ENCODE measurements at places on chromosomes 16 and 17.

DNA sequence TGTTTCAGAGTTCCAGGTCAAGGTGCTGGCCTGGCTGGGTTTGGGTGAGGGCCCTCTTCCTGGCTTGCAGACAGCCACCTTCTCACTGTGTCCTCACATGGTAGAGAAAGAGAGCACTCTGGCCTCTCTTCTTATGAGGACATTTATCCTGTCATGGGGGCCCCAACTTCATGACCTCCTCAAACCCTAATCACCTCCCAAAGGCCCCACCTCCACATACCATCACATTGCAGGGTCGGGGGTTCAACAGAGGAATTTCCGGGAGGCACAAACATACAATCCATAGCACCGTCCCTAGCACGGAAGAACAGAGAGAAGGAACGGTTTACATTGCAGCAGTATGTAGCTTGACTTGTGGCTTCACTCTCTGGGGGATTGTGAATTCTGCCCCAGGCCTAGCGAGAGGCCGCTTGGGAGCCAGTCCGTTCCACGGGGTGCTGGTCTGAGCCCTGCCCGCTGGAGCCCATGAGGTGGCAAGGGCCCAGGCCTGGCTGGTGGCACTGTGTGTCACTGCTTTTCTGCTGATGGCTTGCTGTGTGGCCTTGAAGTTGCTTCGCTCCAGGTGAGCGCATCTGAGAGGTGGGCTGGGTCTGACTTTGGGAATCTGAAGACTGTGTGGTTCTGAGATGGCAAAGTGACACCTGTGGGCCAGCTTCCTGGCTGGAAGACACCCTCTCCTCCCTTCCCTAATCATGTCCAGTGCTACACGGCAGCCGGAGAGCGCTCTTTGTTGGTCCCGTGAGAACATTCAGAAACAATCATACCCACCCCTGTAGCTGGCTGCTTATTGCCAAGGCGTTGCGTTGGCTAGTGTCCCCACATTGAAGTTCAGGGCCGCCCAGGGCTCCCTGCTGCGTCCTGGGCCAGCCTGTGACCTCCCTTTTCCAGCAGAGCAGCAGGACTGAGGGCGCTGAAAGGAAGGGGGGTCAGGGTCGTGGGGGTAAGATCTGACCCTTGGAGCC is 98.3 kb downstream of the CMIP start:
- peak; percentile 62 for DNase-seq

DNA sequence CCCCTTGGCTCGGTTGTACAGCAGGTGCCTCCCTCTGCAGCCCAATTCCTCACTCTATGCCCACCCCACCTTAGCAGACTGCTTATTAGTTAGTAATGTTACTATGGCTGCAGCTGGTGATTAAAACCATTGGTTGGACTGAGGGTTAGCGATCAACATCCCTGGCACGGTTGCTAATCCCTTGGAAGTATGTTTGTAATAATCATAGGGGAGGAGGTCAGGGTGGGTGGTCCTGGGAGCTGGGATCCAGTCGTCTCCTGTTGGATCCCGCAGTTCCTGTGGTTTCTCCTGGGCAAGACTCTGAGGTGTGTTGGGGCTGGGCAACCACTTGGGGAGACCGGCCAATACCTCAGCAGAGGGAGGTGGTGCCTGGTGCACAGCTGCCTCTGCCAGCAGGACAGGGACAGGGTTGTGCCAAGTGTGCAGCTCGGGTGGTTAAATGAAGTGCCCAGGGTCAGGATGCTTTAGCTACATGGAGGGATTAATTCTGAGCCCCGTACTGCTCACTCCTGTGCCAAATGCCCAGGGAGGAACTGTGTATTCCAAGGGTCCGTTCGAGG is 38.0 kb downstream of the FZD2 start:
- DNase-seq: no peak

DNA sequence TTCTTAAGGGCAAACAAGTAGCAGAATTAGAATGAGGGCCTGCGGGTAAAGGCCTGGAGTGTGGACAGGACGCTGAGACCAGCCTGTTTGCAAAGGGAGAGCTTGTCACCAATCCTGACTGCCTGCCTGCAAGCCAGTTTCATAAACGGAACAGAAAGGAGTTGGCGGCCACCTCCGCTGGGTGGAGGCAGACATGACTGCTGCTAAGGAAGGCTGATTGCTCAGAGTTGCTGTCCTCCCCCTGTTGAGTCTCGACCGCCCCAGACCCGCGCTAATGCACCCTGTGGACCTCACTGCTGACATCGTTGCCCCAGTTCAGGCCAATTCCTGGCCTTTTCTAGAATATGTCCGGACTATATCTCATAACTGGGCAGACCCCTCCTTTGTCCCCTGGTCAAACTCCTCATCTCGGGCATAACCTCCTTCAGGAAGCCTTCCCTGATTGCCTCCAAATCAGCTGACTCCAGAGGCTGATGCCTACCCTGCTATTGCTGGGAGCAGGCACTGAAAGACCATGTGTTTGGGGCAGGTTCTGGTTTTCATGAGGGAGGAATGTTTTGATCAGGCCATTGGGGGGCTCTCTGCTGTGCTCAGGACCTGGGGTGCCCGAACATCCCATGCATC is 153.0 kb upstream of the CIBAR2 start:
- DNase-seq: no peak

DNA sequence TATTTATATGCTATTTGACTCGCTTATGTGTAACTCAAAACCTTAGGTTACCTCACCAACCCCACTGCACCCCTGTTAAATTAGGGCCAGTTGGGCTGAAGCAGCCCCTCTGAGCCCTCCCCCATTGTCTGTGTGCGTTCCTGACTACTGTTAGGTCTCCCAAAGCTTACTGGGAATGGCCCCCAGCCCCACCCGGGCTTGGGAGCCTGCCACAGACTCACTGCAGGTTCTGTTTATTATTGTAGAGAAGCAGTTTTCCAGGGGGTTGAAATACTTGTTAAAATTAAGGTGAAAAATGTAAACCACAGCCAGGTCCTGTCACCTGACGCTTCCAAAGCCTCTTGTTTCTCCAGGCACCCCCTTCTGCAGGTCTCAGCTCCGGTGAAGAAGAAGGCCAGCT is 151.7 kb downstream of the FOXL1 start:
- DNase-seq: no peak

GRCh38 chr16:75854152-75854551 is 127.9 kb upstream of the CPHXL start:
- no peak for DNase-seq

GRCh38 chr16:17439580-17439979 is 31.2 kb downstream of the XYLT1 start:
- no peak for DNase-seq

DNA sequence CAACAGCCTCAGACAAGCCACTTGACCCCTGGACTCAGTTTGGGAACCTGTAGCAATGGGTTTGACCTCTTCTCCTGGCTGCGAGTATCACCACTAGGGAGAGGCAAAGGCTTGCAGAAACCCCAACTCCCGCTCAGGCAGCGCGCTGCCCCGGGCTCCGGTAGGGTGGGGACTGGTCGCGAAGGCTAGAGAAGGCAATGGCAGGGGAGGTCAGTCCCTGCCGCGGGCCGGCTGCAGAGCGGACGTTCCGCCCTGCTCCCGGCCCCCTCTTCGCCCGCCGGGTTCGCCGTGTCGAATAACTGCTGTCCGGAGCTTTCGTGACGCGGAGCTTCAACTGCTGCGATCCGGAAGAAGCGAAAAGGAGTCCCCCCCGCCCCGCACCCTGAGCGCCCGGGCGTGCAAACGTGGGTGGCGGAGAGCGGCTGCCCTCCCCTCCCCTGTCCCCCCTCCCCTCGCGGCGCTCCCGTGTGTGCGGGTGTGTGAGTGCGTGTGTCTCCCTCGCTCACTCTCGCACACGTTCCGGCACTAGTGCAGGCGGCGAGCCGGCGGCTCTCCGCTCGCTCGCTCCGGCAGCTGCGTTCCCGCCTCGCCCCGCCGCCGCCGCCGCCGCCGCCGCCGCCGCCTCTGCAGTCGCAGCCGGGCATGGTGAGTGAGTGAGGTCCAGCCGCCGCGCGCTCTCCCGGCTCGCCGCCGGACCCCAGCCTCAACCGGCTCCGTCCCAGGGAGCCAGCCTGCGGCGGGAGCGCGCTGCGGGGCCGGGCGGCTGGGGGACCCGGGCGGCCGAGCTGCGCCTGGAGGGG is 772 bp upstream of the SHISA6 start:
- DNase-seq: no peak

GRCh38 chr17:3543453-3543852 is 14.2 kb downstream of the TRPV3 start:
- DNase-seq: no peak

GRCh38 chr17:62101515-62101914 is 36.4 kb upstream of the MED13 start:
- no peak for DNase-seq

DNA sequence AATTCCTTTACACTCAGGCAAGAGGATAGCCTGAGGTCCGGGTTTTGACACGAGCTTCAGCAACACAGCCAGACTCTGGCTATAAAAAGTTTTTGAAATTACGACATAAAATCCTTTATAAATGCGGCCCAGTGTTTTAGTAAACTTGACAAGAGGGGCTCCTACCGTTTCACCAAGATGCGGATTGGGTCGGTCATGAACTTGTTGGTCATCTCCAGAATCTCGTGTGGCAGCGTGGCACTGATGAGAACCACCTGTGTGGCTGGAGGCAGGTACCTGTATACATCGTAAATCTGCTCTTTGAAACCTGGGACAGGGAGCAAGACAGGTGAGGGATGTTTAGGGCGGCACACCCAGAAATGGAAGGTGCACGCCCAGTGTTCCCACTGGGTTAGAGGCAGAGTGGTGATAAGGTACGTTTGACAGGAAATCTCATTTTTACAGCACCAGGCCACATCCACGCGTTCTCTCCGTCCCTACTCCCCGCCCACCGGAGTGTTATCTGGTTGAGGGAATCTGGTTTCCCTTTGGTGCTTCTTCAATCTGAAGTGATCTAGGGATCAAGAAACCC is 8.0 kb downstream of the EIF4A3 start:
- no peak for DNase-seq

- no peak for DNase-seq
Measured at GRCh38 chr16:49469930-49470451, 96.4 kb downstream of the C16orf78 start.

DNA sequence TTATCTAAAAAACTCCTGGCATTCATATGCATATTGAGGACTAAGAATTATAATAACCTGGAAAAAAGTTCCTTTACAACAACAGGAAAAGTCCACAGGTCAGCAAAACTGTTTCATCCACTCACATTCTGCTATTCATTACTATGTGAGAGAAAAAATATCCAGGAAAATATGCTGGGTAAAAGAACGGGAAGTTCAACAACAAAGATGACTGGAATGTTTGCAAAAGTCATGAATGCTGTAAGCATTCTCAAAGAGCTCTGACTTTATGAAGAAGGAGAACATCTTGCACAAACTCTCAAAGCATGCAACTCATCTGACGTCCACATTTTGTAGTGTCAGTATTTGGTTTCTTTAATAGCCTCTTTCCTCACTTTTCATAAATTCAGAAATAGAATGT is 56.9 kb upstream of the ALDH3A1 start:
- peak; percentile 76 for DNase-seq

GRCh38 chr17:58326609-58327362 is 1.8 kb downstream of the TSPOAP1 start:
- DNase-seq: no peak

DNA sequence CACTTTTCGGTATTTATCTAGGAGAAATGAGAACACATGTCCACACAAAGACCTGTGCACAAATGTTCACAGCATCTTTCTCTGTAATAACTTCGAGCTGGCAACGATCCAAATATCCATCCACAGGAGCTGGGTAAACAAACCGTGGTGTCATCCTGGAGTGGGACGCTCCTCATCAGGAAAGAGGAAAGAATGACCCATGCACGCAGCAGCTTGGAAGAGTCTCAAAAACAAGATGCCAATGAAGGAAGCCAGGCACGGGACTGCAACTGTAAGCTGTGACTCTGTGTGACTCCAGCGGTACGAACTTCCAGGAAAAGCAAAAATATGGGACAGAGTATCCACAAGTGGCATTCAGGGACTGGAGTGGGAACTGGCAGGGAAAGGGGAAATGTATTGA is 36.7 kb upstream of the CIBAR2 start:
- DNase-seq: no peak

DNA sequence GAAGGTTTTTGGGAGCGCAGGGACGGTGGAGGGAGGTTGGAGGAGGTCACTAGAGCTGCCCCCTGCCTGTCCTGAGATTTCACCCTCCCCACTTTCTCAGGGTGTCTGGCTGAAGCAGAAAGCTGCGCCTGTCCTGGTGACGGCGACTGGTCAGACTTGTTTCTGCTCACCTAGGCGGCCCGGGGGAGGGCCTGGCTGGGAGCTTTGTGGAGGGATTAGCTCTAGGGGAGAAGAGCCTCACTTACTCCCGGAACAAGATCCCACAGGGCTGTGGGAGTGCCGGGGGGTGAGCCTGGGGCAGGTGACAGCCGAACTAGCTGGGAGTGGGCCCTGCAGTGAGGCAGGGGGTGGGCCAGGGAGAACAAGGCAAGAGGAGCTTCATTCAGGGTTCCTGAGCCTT is 11.5 kb downstream of the NHERF1 start:
- DNase-seq: no peak

DNA sequence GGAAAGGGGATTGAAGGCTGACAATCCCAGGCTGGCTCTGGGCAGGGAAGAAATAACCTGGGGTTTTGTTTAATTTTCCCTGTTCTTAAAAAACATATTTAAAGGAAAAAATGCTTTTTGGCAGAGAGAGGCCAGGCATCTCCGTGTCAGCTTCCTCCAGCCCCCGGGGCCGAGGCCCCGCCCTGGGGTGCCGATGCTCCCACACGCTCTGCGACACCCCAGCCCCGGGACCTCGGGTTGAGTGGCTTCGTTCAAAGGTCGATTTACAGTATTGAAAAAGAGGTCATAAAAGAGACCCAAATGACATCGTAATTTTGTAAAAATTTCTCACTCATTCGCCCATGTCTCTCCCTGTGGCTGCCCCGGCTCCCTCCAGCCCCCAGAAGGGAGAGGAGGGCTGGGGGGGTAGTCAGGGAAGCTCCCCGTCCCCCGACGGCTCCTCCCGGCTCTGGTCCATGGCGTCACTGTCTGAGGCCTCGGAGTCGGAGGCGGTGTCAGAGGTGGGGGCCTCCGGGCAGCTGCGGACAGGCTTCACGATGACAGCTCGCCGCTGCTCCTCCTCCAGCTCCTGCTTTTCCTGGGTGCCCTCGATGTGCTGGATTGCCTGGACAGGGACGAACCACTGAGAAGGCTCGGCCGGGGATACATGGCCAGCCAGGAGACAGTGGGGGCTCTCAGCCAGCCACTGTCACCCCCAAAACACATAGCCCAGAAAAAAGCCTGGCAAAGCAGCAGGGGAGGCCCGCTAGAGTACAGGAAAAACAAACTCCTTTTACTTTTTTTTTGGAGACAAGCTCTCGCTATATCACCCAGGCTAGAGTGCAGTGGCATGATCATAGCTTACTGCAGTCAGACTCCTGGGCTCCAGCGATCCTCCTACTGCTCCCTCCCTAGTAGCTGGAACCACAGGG is 14.9 kb downstream of the TFAP4 start:
- no peak for DNase-seq

- DNase-seq: no peak
Measured at GRCh38 chr17:75689441-75689873, 22.3 kb downstream of the SAP30BP start.

- DNase-seq: no peak
Measured at GRCh38 chr17:70869402-70870085, 700.2 kb downstream of the KCNJ2 start.

Measured in choroid plexus epithelial cell (primary cell).